NCI-H1417 treated with DMSO at 0.1 percent for 48 hours (cell line): ENCODE measurements at places on chromosomes 7 and 10.

- DNase-seq, result no peak
Observed at GRCh38 chr10:90885176-90885575, 13.4 kb downstream of the RPP30 start.

- no peak for DNase-seq
Observed at GRCh38 chr7:113402005-113402404, 283.7 kb upstream of the SMIM30 start.

GRCh38 chr10:48792687-48793096 is 108.0 kb downstream of the WDFY4 start:
- DNase-seq, result no peak

GRCh38 chr7:148932-149790 is 43.2 kb upstream of the FAM20C start:
- peak; percentile 95 for DNase-seq

GRCh38 chr10:131650771-131651673 is 249.8 kb upstream of the PPP2R2D start:
- DNase-seq, result no peak

- DNase-seq, result no peak
Observed at GRCh38 chr10:7045891-7046599, 364.8 kb downstream of the SFMBT2 start.
